ENCODE measurements at places on chromosomes 12 and 14. TPM values are rescaled to one million over a fixed set of nuclear protein-coding genes. Genes with fewer than 3 reads are reported as not detected.

DNA sequence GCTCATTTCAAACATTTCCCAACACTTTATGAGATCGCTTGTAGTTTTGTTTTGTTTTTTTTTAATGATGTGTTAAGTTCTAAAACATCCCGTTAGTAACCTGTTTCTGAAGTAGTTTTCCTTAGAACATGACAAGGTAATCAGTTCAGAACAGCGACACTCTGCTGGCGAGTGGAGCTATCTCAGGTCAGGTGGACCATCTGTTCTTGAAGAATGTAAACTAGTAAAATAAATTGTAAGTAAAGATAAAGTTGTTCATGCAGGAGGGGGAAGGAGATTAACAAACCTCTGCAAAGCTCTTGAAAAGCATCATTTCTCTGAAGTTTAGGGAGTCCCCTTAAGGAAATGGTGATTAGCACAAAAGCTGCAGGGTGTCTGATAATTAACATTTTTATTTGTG lies 71.9 kb upstream of the DACT1 start:
- no peak for DNase-seq
- H3K27me3 ChIP-seq: no peaks in the 10 kb centered on the region
- no peaks in the 10 kb centered on the region for H3K36me3 ChIP-seq

DNA sequence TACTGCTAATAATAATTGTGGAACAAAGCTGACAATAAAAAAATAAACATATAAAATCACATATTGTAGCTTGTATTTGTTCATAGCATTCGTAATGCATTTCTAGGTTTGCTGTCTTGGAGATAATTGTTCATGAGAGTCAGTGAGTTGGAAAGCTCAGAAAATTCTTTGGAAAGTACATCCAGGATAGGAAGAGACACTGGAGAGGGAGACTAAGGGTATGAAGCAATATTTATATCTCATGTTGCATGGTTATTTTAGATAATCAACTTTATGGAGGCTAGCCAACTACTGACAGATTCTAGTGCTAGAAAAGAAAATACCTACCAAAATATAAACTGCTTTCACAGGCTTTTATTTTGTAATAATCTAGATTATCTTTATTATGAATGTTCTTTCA lies 1095.2 kb downstream of the FSCB start:
- H3K4me1 ChIP-seq: no peaks in the 10 kb centered on the region
- H3K36me3 ChIP-seq: no peaks in the 10 kb centered on the region

GRCh38 chr12:114767084-114767760 lies 83.2 kb upstream of the TBX3 start:
- H3K4me1 ChIP-seq: no peaks in the 10 kb centered on the region
- H3K27ac ChIP-seq: no peak overlapping the region
- H3K36me3 ChIP-seq: no peaks in the 10 kb centered on the region
- no peak for DNase-seq
- no peaks in the 10 kb centered on the region for H3K27me3 ChIP-seq
- H3K4me3 ChIP-seq: no peak overlapping the region

DNA sequence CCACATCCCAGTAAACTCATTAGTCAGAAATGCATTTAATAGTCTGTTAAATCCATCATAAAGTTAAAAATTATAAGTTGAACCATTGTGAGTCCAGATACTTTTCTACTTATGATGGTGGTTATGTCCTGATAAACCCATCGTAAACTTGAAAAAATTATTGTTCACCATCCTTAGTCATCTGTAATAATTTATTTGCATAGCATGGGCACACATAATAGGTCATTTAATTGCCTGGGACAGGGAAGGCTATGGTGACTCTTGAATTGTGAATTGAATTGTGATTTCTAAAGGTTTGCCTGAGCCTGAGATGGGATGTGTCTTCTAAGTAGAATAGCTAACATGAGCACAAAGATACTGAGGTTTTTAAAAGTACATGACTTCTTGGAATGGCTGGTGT lies 21.5 kb downstream of the ZDHHC17 start:
- no peaks in the 10 kb centered on the region for H3K27me3 ChIP-seq
- H3K4me1 ChIP-seq: peaks cover 10% of the 10 kb centered on the region
- peak overlapping the region; percentile 64 for H3K27ac ChIP-seq
- no peaks in the 10 kb centered on the region for H3K36me3 ChIP-seq
- no peak for DNase-seq
- no peak overlapping the region for H3K4me3 ChIP-seq

DNA sequence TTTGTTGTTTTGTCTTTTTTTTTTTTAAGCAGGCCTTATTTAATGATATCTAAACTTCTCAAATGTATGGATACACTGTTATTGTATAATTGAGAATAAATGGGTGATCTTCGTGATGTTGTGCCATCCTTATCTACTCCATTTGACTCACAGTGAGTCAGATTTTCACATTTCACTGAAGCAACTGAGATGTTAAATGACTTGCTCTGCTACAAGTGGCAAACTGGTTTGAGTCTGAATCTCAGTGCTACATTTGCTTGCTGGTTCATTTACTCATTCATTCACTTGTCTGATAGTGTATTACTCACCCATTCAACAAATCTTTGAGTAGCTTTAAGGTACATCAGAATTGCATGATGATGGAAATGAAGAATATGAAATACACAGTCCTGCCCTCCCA lies 2.6 kb downstream of the KIAA0586 start:
- H3K4me3 ChIP-seq: no peak overlapping the region
- DNase-seq: no peak
- H3K4me1 ChIP-seq: peaks cover 12% of the 10 kb centered on the region

GRCh38 chr12:31950088-31950487 lies 9.1 kb upstream of the RESF1 start:
- no peak overlapping the region for H3K27ac ChIP-seq
- no peak for DNase-seq
- H3K27me3 ChIP-seq: no peaks in the 10 kb centered on the region
- no peaks in the 10 kb centered on the region for H3K36me3 ChIP-seq
- H3K4me1 ChIP-seq: no peaks in the 10 kb centered on the region

- DNase-seq: no peak
- H3K27me3 ChIP-seq: no peaks in the 10 kb centered on the region
- H3K27ac ChIP-seq: no peak overlapping the region
- H3K4me1 ChIP-seq: no peaks in the 10 kb centered on the region
Measured at GRCh38 chr12:85920324-85920947, 46.3 kb downstream of the NTS start.

GRCh38 chr14:76784266-76784874 lies 23.1 kb downstream of the VASH1 start:
- H3K4me1 ChIP-seq: no peaks in the 10 kb centered on the region
- no peak for DNase-seq
- H3K4me3 ChIP-seq: no peak overlapping the region
- H3K27ac ChIP-seq: peak overlapping the region; percentile 59
- H3K36me3 ChIP-seq: peaks cover 16% of the 10 kb centered on the region

GRCh38 chr12:26612203-26612602 lies 220.8 kb downstream of the ITPR2 start:
- H3K27ac ChIP-seq: no peak overlapping the region
- no peaks in the 10 kb centered on the region for H3K27me3 ChIP-seq
- H3K4me1 ChIP-seq: no peaks in the 10 kb centered on the region

- H3K4me3 ChIP-seq: no peak overlapping the region
- no peaks in the 10 kb centered on the region for H3K27me3 ChIP-seq
- DNase-seq: no peak
Measured at GRCh38 chr12:107429006-107429705, 256.4 kb upstream of the PWP1 start.

DNA sequence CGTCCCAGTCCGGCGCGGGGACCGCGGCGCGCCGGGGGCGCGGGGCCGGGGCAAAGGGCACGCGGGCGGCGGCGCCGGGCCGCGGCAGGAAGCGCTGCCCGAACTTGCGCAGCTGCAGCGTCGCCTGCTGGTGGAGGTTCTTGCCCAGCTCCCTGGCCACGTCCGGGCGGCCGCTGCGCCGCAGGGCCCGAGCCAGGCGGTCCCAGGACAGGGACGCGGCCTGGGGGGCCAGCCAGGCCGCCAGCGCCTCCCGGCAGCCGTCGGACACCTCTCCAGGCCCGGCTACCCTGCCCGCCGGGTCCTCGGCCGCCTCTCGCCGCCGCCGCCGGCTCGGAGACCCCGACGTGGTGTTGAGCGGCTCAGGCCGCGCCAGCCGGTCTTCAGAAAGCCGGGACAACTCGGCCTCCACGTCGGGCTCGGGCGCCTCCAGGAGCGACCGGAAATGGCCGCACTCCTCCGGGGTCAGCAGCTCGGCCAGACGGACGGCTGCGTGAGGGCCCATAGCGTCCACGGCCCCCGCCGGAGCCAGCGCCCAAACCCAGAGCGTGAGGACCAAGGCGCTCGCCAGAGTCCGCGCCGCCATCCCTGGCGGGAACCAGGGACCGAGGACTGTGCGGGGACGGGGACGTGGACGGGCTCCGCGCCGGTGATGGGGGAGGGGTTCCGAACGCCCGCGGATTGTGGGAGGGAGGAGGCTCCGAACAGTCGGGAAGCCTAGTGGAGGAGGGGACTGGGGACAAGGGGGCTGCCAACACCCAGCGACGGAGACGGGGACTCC lies 34.0 kb downstream of the FIGNL2 start:
- peak; percentile 73 for DNase-seq
- no peaks in the 10 kb centered on the region for H3K4me1 ChIP-seq
- peak overlapping the region; percentile 50 for H3K4me3 ChIP-seq
- no peaks in the 10 kb centered on the region for H3K27me3 ChIP-seq

DNA sequence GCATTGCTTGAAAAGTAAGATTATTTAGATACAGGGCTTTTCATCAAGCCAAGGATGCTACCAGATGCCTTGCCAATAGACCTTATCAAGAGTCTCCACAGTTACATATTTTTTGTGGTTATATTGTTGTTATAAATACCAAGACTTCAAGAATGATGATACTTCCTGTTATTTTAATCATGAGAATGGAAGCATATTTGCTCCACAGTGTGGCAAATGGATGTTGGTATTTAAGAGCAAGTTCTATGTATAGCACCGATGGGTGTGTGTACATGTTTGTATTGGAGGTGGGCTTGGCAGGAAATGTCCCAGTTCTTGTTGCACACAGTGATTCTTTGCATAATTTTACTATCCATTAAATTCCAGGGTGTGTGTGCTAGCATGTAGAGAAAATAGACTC lies 4.4 kb upstream of the NID2 start:
- DNase-seq: no peak
- peaks cover 5% of the 10 kb centered on the region for H3K4me1 ChIP-seq
- no peaks in the 10 kb centered on the region for H3K27me3 ChIP-seq
- H3K27ac ChIP-seq: no peak overlapping the region
- H3K36me3 ChIP-seq: no peaks in the 10 kb centered on the region
- no peak overlapping the region for H3K4me3 ChIP-seq

DNA sequence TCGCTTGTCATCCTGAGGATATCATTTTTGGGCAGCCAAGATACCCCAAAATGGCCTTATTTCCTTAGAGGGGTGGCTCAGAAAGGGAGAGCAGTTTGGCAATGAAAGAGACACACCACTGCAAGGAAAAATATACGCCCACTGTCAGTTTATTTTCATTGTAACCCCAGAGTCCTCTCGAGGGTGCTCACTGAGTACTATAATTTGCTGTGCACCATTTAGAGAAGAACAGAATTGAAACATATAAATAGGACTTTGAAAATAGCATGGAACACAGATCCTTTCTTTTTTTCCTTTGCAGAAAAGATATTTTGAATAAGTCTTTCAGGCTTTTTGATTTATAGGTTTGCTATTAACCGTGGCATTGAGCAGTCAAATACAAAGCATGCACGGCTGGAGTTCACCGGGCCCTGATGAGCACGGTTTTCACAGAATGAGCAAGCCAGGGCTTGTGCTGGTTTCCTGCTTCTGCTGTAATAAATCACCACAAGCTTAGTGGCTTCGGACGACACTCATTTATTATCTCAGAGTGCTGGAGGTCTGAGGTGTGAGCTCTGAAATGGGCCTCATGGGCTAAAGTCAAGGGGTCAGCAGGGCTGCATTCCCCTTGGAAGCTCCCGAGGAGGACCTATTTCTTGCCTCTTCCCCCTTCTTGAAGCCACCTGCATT lies 152.3 kb downstream of the ZNF664 start:
- H3K4me1 ChIP-seq: no peaks in the 10 kb centered on the region
- H3K4me3 ChIP-seq: no peak overlapping the region
- no peak for DNase-seq

DNA sequence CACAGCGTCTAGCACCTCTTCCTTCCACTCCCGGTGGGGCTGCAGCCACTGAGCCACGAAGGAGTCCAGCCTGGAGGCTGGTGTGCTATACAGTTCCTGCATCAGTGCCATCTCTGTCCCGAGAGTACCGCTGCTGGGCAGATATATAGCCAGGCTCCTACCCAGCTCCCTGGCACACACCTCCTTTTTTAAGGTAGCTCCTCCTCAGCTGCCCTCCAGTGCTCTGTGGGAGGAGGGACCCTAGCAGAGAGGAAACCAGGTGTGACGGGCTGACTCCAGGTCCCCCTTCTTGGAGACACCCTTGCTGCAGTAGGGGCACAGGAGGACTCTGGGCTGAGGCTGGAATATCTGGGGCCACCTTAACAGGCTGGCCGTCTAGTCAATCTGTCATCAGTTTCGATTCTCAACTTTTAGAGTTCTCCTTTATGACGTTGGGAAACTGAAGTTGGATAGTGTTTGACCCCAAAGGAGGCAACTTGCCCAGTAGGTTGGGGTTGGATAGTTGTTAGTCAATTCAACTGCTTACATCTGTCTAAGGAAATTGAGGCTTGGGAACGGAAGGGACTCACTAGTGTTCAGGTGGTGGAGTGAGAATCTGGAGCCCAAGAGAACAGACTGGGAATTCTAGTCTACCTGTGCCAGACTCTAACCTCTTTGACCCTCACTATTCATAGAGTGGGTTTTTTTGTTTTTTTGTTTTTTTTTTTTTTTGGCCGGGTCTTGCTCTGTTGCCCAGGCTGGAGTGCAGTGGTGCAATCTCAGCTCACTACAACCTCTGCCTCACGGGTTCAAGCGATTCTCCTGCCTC lies at the start of gene OASL:
TSS of gene OASL (minus strand) at position 386 of the 808 bp plus-strand sequence. CDS start at position 111, 275 bp downstream.
- no peaks in the 10 kb centered on the region for H3K4me1 ChIP-seq
- H3K4me3 ChIP-seq: peak within 1 kb of the TSS; percentile 57
- H3K27ac ChIP-seq: peak within 1 kb of the TSS; percentile 48
- H3K36me3 ChIP-seq: no peaks in the 10 kb centered on the region
- DNase-seq: no peak

DNA sequence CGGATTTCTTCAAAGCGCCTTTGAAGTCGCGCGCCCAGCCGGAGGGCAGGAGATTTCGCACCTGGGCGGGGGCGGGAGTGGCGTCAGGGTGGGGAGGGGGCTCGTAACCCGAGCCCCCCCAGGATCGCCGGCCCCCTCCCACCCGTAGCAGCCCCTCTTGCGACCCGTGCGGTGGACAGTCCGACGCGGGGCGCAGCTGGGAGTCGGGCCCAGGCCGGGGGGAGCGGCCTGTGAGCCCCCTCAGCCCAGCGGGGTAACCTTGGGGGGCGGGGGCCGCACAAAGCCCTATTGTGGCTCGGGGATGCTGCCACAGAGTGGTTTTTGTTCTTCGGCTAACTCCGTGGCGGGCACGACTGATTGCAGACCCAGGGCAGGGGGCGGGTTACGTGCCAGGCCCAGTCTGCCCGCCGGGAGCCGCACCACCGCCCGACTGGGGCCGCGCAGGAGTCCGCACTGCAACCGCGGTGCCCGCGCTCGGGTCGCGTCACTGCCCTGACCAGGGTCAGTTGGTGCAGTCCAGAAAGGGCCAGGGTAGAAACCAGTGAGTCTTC lies 4.2 kb upstream of the AAAS start:
- peak; percentile 70 for DNase-seq
- peaks cover 4% of the 10 kb centered on the region for H3K4me1 ChIP-seq
- H3K27me3 ChIP-seq: no peaks in the 10 kb centered on the region
- H3K36me3 ChIP-seq: no peaks in the 10 kb centered on the region
- peak overlapping the region; percentile 90 for H3K27ac ChIP-seq
- H3K4me3 ChIP-seq: peak overlapping the region; percentile 79

Gene LPAR5
- total RNA-seq: 0.21 TPM

Gene SLC10A1
- not detected for total RNA-seq

Gene FOXG1
- not detected for total RNA-seq

Gene SCNN1A
- 14.3 TPM for total RNA-seq

Gene RNASE7
- total RNA-seq: not detected

Gene GALNT9
- not detected for total RNA-seq

Gene LRIG3
- total RNA-seq: 12.3 TPM

Gene DLGAP5
- not detected for total RNA-seq

Gene AMN
- total RNA-seq: 0.32 TPM

Gene C12orf54
- total RNA-seq: not detected

Gene CDK4
- total RNA-seq: 82.6 TPM

Gene MSI1
- 0.11 TPM for total RNA-seq

Measured in ascending aorta (tissue), 2 donors.